CD8-positive, alpha-beta memory T cell (primary cell): ENCODE measurements at places on chromosomes 4 and X. TPM values are rescaled to one million over a fixed set of nuclear protein-coding genes. Genes with fewer than 3 reads are reported as not detected.

DNA sequence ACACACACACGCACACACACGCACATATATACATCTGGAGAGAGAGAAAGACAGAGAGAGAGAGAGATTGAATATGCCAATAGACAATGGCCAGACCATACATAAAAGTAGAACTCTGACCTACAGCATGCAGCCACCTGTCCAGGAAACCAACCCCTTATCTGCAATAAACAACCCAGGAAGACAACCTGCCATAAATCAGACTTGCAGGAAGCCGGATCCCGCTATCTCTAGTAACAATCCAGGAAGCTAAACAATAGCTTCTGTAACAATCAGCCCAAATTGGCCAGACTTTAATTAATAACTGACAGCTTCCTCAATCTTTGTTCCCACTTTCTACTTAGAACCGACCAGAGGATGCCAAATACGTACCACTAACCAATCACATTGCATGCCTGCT lies 173.2 kb downstream of the LDB2 start:
- H3K27me3 ChIP-seq, result no peaks in the 10 kb centered on the region
- H3K36me3 ChIP-seq, result no peaks in the 10 kb centered on the region

GRCh38 chr4:6502747-6503465 lies 30.5 kb upstream of the PPP2R2C start:
- H3K36me3 ChIP-seq, result no peaks in the 10 kb centered on the region
- H3K4me1 ChIP-seq, result no peaks in the 10 kb centered on the region
- no peaks in the 10 kb centered on the region for H3K27me3 ChIP-seq
- DNase-seq, result no peak
- H3K27ac ChIP-seq, result no peak overlapping the region
- H3K4me3 ChIP-seq, result no peak overlapping the region

GRCh38 chr4:74950200-74950599 lies 17.3 kb downstream of the PARM1 start:
- no peak overlapping the region for H3K4me3 ChIP-seq
- H3K36me3 ChIP-seq, result no peaks in the 10 kb centered on the region
- H3K4me1 ChIP-seq, result no peaks in the 10 kb centered on the region
- DNase-seq, result no peak
- no peak overlapping the region for H3K27ac ChIP-seq

DNA sequence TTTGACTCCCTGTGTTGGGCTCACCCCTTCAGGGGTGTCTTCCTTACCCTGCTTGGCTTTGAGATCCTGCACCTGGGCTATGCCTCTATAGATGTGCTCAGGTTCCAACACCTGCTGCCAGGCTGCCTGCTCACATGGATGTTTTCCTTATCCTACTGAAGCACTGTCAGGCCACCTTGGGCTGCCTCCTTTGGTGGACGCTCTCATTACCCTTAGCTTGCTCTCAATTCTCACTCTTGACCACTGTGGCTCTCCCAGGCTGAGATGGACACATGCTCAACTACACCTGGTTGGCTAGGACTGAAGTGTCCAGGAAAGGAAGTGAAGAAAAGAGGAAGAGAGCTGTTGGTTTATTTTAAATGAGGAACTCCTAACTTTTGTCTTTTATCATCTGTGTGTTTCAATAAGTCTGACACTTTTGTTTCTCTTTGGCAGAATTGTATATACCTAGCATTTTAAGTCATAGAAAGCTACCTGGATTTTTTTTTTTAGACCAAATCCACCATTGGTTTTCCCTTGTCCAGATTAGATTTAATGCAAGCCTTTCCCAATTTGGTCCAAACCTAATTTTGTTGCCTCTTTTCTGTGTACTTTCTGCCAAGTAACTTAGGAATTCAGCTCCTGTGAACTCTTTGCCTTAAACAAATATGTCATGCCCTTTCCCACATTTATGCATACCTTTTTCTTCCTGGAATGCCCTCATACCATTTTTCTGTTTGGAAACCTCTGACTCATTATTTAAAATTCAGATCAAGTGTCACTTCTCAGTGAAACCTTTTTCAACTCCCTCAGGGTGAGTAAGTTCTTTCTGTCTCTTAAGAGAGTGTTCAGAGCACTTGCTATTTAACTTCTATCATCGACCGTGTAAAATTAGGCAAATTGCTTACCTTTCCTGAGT lies 175.8 kb downstream of the GC start:
- H3K36me3 ChIP-seq, result no peaks in the 10 kb centered on the region
- DNase-seq, result no peak
- H3K4me3 ChIP-seq, result no peak overlapping the region
- H3K27ac ChIP-seq, result no peak overlapping the region
- H3K27me3 ChIP-seq, result no peaks in the 10 kb centered on the region
- no peaks in the 10 kb centered on the region for H3K4me1 ChIP-seq

DNA sequence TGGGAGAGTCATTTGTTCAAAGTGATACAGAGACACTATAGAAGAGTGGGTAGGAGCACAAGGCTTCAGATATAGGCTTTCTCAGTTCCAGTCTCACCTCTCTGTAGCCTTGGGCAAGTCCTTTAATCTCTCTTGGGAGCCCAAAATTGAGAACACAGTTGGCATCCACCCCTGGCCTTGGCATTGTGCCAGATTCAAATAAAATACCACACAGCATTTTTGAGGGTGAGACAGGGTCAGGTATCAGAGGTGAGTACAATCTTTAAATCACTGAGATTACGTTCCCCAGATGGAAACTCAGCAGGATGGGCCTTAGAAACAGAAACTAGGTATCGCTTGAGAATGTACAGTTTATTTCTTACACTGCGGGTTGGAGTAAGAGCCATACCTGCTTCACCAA lies 25.2 kb upstream of the SMIM10L2A start:
- no peaks in the 10 kb centered on the region for H3K36me3 ChIP-seq
- H3K27ac ChIP-seq, result no peak overlapping the region
- DNase-seq, result no peak
- no peak overlapping the region for H3K4me3 ChIP-seq
- H3K27me3 ChIP-seq, result no peaks in the 10 kb centered on the region

GRCh38 chrX:14363728-14364127 lies 165.6 kb upstream of the GLRA2 start:
- no peaks in the 10 kb centered on the region for H3K27me3 ChIP-seq
- no peak overlapping the region for H3K4me3 ChIP-seq
- no peaks in the 10 kb centered on the region for H3K36me3 ChIP-seq
- H3K4me1 ChIP-seq, result no peaks in the 10 kb centered on the region

DNA sequence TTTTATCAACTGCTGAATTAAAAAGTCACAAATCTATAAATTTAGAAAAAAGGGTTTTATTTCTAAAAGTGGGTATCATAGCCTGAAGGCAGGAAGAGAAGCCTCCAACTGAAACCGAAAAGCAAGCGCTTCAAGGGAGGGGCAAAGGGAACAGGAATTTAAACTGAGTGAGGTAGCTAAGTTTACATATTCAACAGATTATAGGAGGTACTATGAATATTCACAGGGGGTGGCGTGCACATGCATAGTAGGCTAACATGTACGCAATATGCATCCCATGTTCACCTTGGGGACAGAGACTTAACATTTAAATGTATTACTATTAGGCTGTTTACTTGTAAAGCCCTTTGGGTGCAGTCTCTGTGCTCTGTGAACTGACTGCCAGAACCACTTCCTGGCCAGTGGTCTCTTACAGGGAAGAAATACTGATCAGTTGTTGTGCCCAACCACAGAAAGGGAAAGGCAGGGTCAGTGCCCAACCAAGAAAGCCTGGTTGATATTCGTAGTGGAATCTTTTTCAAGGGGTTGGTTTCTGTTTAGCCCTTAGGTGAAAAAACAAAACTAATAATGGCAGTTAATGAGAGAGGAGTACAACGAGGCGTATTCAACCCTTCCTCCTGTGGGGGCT lies 168.7 kb upstream of the GALNTL6 start:
- no peak for DNase-seq
- no peaks in the 10 kb centered on the region for H3K4me1 ChIP-seq
- no peaks in the 10 kb centered on the region for H3K27me3 ChIP-seq
- no peaks in the 10 kb centered on the region for H3K36me3 ChIP-seq
- H3K27ac ChIP-seq, result no peak overlapping the region

Gene MAGEA11
- not detected for total RNA-seq

DNA sequence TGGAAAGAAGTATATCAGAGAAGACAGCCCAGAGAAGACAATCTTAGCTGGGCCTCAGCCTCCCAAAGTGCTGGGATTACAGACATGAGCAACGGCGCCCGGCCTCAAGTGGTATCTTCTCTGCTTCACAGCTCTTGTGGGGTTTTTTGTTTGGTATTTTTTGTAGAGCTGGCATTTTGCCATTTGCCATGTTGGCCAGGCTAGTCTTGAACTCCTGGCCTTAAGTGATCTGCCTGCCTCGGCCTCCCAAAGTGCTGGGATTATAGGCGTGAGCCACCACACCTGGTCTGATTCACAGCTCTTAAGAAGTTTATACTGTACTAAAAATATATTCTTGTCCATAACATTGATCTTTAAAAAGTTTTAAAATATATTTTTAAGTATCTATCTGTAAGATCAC lies 12.4 kb downstream of the UTP3 start:
- no peak overlapping the region for H3K27ac ChIP-seq

Gene ABCE1
- total RNA-seq, result 179 TPM

DNA sequence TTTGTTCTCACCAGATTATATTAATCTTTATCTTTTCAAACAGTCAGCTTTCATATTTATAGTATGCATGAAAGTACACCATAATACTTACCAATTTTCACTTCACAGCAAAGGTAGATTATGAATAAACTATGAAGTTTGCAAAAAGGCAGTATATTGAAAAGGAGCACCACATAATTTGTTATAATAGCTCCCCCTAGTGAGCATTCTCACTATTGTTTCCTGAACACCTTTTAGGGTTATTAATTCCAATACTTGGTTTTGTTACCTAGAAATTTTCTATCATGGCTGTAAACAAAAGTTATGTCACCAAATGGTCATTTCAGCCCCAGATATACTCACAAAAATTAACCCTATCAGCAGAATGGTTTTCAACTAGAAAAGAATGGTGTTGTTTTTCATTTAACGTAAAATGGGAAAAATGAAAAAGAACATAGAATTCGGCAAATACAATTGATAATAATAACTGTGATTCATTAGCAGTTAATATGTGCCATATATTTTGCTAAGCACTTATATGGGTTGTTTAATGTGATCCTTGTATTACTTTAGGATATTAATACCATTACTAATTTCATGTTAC lies 30.2 kb upstream of the NKX6-1 start:
- H3K27me3 ChIP-seq, result no peaks in the 10 kb centered on the region
- DNase-seq, result no peak
- no peaks in the 10 kb centered on the region for H3K4me1 ChIP-seq
- no peak overlapping the region for H3K27ac ChIP-seq

- H3K4me3 ChIP-seq, result no peak overlapping the region
- no peaks in the 10 kb centered on the region for H3K27me3 ChIP-seq
- H3K27ac ChIP-seq, result no peak overlapping the region
- H3K36me3 ChIP-seq, result no peaks in the 10 kb centered on the region
Observed at GRCh38 chrX:42869659-42870476, 91.9 kb upstream of the PPP1R2C start.

Gene DIPK2B
- total RNA-seq, result not detected

DNA sequence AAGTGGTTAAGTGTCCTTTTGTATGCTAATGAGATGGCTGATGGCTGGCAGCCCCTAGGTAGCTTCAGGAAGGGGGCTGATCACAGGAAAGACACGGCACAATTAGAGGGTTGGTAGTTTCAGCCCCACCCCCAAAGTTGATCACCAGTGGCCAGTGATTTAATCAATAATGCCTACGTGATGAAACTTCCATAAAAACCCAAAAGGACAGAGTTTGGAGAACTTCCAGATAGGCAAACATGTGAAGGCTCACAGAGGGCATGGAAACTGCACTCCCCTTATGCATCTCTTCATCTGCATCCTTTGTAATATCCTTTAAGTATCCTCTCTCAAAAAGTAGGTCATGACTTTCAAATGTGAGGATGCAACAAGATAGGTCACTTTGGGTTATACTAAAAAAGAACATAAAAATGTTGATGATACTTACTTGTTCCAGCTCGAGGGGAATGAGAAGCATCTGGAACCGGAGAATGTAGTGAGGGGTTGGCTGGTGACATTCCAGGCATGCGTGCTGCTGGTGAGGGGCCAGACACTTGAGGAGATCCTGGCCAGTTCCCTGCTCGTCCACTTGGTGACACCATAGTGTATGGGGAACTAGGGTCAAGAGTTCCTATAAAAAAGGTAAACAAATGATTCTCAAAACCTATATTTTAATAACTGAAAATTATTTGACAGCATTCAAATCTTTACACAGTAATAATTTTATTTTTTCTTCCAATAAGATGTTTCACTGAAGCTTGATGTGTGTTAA lies 16.7 kb upstream of the CXorf38 start:
- H3K36me3 ChIP-seq, result peaks cover 28% of the 10 kb centered on the region
- H3K27me3 ChIP-seq, result no peaks in the 10 kb centered on the region
- no peak overlapping the region for H3K4me3 ChIP-seq
- DNase-seq, result no peak

DNA sequence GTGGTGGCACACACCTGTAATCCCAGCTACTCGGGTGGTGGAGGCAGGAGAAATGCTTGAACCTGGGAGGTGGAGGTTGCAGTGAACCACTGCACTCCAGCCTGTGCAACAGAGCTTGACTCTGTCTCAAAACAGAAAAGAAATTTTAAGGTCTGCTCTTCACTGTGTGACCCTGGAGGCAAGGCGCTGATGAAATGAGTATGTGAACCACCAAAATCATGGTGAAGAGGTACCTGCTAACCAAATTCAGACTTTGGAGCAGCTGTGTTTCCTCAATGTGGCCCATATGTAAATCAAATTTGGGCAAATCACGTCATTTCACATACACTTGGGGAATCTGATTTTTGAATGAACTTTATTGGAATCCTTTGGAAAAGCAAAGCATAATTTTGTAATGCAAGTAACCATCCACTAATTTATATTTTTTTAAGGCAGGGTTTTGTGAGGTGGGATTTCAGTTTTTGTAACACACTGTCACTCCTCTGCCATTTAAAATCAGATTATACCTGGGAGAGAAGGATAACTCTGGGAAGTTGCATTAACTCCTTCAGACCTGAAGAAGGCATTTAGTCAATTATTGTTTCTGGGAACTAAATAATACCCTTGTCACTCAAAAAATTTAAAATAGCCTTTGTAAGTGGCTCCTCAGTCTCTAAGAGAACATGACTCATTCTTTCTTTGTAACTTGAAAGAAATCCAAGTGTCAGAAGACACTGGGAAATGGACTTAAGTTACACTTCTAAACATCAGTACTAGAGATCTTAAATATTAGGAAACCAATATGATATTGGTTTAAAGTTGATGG lies 24.0 kb downstream of the DOCK11 start:
- H3K4me3 ChIP-seq, result no peak overlapping the region
- H3K4me1 ChIP-seq, result peaks cover 61% of the 10 kb centered on the region
- H3K36me3 ChIP-seq, result peaks cover 1% of the 10 kb centered on the region
- no peaks in the 10 kb centered on the region for H3K27me3 ChIP-seq
- DNase-seq, result no peak

Gene KCND1
- 1.1 TPM for total RNA-seq

Gene KLHL13
- total RNA-seq, result 0.20 TPM

- H3K4me3 ChIP-seq, result no peak overlapping the region
- no peaks in the 10 kb centered on the region for H3K36me3 ChIP-seq
- DNase-seq, result no peak
- no peak overlapping the region for H3K27ac ChIP-seq
- no peaks in the 10 kb centered on the region for H3K4me1 ChIP-seq
- no peaks in the 10 kb centered on the region for H3K27me3 ChIP-seq
Observed at GRCh38 chrX:79524642-79525041, 157.5 kb upstream of the ITM2A start.
